Spleen (tissue), 13 donors: ENCODE measurements at places on chromosomes 5 and 9. TPM values are rescaled to one million over a fixed set of nuclear protein-coding genes. Genes with fewer than 3 reads are reported as not detected.

Gene LAMC3
- total RNA-seq, result 68.3 TPM

Gene NEURL1B
- 1.9 TPM for total RNA-seq

Gene TIMD4
- 4.4 TPM for total RNA-seq

Gene SPINK13
- not detected for total RNA-seq

Gene CXCL14
- total RNA-seq, result 42.4 TPM
